ENCODE measurements at places on chromosomes 5 and 9.

GRCh38 chr5:12691330-12691729 is 787.1 kb upstream of the CTNND2 start:
- H3K27me3 ChIP-seq = no peaks in the 10 kb centered on the region
- no peaks in the 10 kb centered on the region for H3K36me3 ChIP-seq
- no peaks in the 10 kb centered on the region for H3K4me1 ChIP-seq
- no peak overlapping the region for H3K27ac ChIP-seq
- no peak for DNase-seq

DNA sequence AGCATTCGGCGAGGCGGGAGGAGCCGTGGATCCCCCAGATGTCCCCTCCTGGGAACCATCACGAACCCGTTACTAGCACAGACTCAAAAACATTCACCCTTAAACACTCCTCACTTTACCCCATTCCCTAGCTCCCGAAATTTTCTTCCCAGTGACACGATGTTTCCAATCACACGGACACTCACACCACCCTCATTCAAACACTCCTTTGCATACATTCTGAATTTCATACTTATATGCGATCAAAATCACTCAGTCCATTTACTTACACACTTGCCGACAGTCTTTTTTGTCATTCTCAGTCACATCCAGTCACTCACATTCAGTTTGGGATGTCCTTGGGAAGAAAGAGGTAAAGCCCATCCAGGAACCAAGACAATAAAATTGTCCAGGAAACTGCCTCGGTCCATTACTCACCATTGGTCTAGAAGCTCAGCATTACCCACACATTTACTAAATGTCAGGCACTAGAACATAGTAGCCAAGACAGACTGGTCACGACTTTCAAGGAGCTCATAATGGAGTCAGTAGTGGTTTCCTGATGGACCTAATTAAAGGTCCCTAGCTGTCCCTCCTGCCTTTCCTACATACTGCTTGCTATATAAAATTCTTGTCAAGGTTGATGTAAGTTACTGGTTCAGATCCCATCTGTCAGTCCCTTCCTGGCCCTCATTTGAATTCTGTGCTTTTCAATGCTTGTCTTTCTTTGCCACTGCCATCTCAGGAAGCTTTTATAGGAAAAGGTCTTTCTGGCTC is 574 bp downstream of the SLC35A4 start:
- H3K27me3 ChIP-seq = no peaks in the 10 kb centered on the region
- peak overlapping the region; percentile 76 for H3K4me3 ChIP-seq
- H3K36me3 ChIP-seq = no peaks in the 10 kb centered on the region

DNA sequence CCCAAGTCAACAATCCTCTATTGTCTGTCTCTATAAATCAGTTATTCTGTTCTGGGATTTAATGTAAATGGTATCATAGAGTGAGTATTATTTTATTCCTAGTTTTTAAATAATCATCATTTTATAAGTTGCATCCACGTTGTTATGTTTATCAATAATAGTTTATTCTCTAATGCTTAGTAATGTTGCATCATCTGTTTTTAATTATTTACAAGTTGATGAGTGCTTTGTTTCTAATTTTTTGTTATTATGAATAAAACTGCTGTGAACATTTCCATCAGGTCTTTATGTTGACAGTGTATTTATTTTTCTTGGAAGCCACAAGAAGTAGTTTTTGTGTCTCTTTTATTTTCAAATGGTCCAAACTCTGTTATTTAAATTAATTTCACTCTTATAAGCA is 1201.2 kb upstream of the CDH6 start:
- H3K27ac ChIP-seq = no peak overlapping the region
- no peaks in the 10 kb centered on the region for H3K27me3 ChIP-seq
- H3K4me1 ChIP-seq = no peaks in the 10 kb centered on the region
- no peak overlapping the region for H3K4me3 ChIP-seq

- H3K4me1 ChIP-seq = no peaks in the 10 kb centered on the region
- H3K36me3 ChIP-seq = no peaks in the 10 kb centered on the region
- H3K27ac ChIP-seq = no peak overlapping the region
- no peak overlapping the region for H3K4me3 ChIP-seq
These were observed 42.8 kb downstream of the NRG2 start for GRCh38 chr5:140000332-140000731.

GRCh38 chr9:138101444-138102234 is 224.1 kb downstream of the CACNA1B start:
- no peak overlapping the region for H3K4me3 ChIP-seq
- H3K27ac ChIP-seq = no peak overlapping the region
- no peaks in the 10 kb centered on the region for H3K36me3 ChIP-seq

DNA sequence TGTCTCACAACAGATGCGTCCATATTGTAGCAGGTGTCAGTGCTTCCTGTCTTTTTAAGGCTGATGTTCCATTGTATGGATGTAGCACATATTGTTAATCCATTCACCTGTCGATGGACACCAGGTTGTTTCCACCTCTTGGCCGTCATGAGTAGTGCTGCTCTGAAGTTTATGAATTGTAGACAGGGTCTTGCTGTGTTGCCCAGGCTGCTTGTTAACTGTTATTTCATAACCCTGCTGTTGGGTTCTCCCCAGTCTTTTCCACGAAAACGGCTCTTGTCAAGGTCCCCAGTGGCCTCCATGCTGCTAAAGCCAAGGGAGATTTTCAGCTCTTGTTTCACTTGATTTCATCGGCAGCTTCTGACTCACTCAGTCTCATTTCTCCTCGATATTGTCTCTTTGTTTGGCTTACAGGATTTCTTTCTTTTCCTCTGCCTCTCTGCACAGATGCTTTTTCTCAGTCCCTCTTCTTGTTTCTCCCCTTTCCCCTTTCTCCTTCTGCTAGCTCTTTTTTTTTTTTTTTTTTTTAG is 12.1 kb upstream of the PSD2 start:
- peaks cover 9% of the 10 kb centered on the region for H3K4me1 ChIP-seq
- no peaks in the 10 kb centered on the region for H3K27me3 ChIP-seq
- H3K27ac ChIP-seq = no peak overlapping the region
- DNase-seq = no peak
- H3K36me3 ChIP-seq = no peaks in the 10 kb centered on the region

- no peaks in the 10 kb centered on the region for H3K27me3 ChIP-seq
- DNase-seq = no peak
- H3K27ac ChIP-seq = no peak overlapping the region
- H3K36me3 ChIP-seq = no peaks in the 10 kb centered on the region
These were observed 23.0 kb downstream of the FGF18 start for GRCh38 chr5:171442287-171443042.

DNA sequence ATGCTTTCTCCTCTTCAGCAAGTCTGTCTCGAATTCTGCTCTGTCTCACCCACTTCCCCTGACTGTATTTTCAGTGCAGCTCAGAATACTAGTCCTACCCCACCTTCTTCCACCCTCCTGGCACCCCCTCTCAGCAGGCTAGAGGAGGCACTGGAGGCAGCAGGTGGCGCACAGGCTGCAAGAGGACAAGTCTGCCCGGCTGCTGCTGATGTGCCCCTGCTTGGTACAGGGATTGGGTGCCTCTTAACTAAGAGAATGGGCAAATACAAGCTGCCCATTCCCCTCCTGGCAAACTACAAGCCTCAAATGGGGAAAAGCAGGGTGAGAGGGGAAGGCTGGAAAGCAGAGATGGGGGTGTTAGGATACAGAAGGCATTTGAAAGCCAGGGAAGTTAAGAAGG is 5.1 kb downstream of the TLN1 start:
- H3K27ac ChIP-seq = peak overlapping the region; percentile 22
- H3K4me1 ChIP-seq = peaks cover 52% of the 10 kb centered on the region
- no peak overlapping the region for H3K4me3 ChIP-seq
- no peak for DNase-seq
- H3K36me3 ChIP-seq = no peaks in the 10 kb centered on the region

GRCh38 chr9:8136477-8136876 is 336.9 kb upstream of the DMAC1 start:
- DNase-seq = no peak
- H3K27ac ChIP-seq = no peak overlapping the region
- H3K36me3 ChIP-seq = no peaks in the 10 kb centered on the region
- no peaks in the 10 kb centered on the region for H3K27me3 ChIP-seq
- no peaks in the 10 kb centered on the region for H3K4me1 ChIP-seq

GRCh38 chr9:71796100-71796767 is 27.9 kb upstream of the CEMIP2 start:
- H3K27me3 ChIP-seq = no peaks in the 10 kb centered on the region
- no peak overlapping the region for H3K27ac ChIP-seq
- H3K4me1 ChIP-seq = no peaks in the 10 kb centered on the region
- no peaks in the 10 kb centered on the region for H3K36me3 ChIP-seq

DNA sequence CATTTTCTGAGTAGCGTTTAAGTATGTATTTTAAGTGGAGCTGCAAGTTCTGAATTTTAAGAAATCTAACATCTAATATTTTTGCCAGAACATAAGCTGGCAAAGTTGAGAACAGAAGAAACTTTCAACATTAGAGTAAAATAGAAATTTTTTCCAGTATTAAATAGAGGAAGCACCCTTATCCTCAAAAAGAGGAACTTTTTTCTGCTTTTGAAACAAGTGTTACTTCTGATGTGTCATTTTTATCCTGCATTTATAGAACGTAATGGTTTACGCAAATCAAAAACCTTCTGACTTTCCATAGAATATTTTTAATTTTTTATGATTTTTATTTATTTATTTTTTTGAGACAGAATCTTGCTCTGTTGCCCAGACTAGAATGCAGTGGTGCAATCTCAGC is 21.8 kb downstream of the ZBED3 start:
- H3K36me3 ChIP-seq = no peaks in the 10 kb centered on the region
- no peaks in the 10 kb centered on the region for H3K27me3 ChIP-seq
- no peak overlapping the region for H3K4me3 ChIP-seq

GRCh38 chr9:84703793-84704192 is 34.3 kb downstream of the NTRK2 start:
- no peak overlapping the region for H3K27ac ChIP-seq
- no peak overlapping the region for H3K4me3 ChIP-seq
- H3K27me3 ChIP-seq = no peaks in the 10 kb centered on the region
- H3K4me1 ChIP-seq = peaks cover 8% of the 10 kb centered on the region
